ENCODE measurements at places on chromosomes 7 and 10. TPM values are rescaled to one million over a fixed set of nuclear protein-coding genes. Genes with fewer than 3 reads are reported as not detected.

AKR1B1 gene
- total RNA-seq, result 146 TPM

MARCHF5 gene
- total RNA-seq, result 36.4 TPM

OR2F1 gene
- total RNA-seq, result not detected

PRPS1L1 gene
- not detected for total RNA-seq
